Urinary bladder (tissue), 4 donors: ENCODE measurements at places on chromosomes 3 and 15. TPM values are rescaled to one million over a fixed set of nuclear protein-coding genes. Genes with fewer than 3 reads are reported as not detected.

Gene SKOR1
- 0.21 TPM for total RNA-seq

Gene GOLGA8G
- not detected for total RNA-seq

GRCh38 chr3:118476885-118477618, 557.6 kb downstream of the IGSF11 start:
- DNase-seq: no peak

DNA sequence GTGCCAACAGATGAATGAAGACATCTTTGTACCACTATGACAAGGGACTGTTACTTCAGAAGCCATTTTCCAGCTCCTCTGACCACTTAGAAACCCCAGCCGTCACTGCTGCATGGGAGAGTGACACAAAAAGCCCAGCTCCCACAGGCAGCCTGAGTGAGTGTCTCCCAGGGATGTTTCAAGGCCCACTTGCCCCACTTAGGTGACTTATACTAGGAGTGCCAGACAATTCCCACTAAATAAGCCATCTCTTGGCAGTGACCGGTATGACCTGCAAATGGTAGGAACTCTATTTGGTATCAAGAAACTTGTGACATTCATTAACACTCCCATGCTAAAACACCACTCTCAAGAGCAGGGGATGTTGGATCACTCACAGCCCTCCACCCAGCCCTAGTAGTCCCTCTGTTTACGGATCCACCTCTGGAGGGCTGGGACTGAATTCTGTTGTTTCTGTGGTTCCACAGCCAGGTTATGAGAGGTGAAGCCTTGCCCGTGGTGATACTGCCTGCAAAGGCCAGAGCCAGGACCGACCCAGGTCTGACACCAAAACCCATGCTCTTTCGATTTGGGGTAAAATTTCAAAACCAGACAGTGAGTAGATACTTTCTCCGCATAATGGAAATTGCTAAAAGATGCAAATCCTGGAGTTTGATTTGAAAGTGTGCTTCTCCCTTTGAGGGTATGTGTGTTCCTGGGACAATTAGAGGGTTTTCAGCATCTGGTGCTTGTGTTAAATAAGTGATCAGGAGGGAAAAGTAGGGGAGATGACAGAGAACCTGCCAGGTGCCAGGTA, 14.5 kb downstream of the RBP1 start:
- DNase-seq: no peak

GRCh38 chr15:67925182-67925581, 85.3 kb upstream of the RNU6-1 start:
- DNase-seq: no peak

DNA sequence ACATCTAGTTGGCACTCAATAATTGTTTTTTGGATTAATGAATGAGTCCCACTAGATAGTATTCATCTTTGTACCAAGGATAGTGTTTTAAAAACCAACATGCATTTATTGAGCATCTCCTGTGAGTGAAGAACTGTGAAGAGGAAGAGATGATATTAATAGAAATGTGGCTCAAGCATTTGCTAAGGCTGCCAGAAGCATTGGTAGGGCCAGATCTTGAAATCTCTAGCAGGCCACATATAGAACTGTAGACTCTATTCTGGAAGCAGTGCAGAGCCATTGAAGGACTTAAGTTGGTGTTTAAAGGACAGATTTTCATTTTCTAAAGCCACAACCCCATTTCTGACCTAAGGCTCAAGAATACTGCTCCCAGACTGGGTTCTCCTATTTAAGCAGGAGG, 99.0 kb downstream of the NEK11 start:
- no peak for DNase-seq

Gene IMPDH2
- total RNA-seq: 247 TPM

DNA sequence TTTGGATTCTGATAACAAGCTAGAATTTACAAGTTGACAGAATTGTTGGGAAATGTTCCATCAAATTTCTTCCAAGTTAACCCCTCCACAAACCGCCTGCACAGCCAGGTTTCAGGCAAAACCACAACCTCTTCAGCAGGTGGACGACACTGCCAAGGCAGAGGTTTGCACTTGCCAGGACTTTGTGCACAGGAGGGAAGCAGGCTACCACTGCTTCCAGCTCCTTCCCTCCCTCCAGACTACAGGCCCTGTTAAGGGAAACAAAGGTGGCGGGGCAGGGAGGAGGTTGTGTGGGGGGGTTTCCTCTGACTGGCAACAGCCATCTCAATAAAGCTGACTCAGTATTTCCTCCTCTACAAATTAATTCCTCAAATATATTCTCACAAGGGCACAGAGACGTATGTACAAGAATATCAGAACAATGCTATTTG, 42.2 kb downstream of the TBC1D2B start:
- no peak for DNase-seq

- no peak for DNase-seq
Observed at GRCh38 chr3:177357352-177358090, 160.2 kb upstream of the TBL1XR1 start.

Gene RBPMS2
- total RNA-seq: 4.0 TPM

DNA sequence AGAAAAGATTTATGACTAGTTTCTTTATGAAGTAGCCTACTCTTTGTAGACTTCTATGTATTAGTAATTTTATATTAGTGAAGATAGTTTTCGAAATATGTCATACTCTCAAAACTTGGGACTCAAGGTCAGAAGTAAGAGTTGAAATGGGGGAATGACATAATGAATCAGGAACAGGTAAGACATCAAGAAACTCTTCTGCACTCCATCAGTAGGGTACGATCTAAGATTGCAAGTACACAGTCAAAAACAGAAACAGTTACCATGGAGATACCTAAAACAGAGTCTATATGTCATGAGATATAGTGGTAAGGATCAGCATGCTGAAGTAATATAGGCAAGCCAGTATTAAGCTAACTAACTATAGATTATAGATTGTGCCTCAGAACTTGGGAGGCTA, 187.0 kb upstream of the MLF1 start:
- no peak for DNase-seq

Gene KLHL6
- 1.7 TPM for total RNA-seq

DNA sequence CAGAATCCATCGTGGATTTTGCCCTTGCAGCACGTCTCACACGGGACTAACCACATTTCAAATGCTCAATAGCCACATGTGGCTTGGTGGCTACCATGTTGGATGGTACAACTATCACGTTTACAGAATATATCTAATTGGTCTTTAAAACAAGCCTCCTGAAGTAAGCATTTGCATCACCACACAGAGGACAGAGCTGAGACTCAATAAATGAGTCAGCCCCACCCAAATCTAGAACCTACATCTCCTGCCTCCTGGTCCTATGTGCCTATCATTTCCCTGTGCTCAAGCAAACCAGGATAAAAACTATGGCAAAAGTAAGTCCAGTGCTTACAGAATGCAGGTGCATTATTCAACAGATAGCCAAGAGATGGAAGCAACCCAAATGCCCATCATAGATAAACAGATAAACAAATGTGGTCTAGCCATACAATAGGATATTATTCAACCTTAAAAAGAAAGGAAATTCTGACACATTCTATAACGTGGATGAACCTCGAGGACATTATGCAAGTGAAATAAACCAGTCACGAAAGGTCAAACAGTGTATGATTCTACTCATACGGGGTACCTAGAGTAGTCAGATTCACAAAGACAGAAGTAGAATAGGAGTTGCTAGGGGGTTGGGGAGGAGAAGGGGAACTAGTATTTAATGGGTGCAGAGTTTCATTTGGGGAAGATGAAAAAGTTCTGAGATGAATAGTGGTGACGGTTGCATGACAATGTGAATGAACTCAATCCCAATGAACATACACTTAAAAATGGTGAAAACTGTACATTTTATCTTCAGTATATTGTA, 43.9 kb downstream of the SRGAP3 start:
- no peak for DNase-seq

GRCh38 chr3:182632077-182632393, 161.3 kb upstream of the ATP11B start:
- DNase-seq: no peak

Gene FBXL2
- 15.1 TPM for total RNA-seq

DNA sequence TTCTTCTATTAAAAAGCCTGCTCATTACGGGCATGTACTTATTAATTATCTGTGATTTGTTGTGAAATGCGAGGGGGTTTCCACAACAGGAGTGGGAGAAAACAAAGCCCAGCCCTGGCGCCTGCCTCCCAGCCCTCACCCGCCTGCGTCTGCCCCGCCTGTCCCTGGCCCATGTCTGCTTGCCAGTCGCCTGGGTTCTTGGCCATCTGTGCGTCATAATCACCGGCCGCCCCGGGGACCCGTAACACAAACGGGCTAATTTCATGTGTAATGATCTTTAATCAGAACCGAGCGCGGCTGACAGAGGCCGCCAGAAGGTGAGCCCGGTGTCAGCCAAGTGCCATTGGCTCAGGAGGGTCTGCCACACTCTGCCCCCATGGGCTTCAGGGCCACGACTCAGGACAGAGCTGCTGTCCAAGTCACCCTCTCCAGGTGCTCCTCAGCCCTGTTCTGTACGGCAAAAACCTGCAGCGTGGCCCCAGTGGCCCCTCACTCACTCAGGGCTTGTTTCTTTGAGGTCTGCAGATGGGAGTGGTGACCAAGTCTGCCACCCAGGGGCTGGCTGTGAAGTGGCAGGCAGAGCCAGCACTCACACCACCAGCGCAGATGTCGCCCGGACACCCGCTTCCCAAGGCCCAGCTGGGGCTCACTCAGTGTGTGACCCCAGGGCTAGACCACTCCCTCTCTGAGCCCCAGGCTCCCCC, 28.8 kb upstream of the TMEM115 start:
- DNase-seq: no peak

DNA sequence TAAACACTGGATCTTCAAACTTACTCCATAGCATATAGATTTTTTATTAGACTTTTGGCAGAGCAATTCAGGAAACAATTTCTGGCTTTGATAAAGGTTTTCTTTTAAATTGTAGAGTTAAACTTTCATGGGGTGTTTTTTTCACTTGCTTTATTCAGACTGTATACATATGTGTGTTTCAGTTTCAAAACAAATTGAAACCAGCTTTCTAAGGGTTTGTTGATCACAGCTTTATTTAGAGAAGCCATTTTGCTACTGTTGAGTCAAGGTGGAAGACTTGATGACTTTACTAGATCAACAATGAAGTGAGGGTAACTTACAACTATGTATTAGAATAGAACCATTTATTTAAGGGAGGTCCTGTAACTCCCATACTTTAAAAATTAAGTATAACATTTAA, 6.2 kb downstream of the UBE2E1 start:
- DNase-seq: no peak

Gene ADGRG7
- total RNA-seq: 0.11 TPM

Gene PRSS50
- total RNA-seq: 0.26 TPM

GRCh38 chr3:81045246-81045645, 716.2 kb downstream of the GBE1 start:
- DNase-seq: no peak

Gene ITIH4
- total RNA-seq: 3.3 TPM

DNA sequence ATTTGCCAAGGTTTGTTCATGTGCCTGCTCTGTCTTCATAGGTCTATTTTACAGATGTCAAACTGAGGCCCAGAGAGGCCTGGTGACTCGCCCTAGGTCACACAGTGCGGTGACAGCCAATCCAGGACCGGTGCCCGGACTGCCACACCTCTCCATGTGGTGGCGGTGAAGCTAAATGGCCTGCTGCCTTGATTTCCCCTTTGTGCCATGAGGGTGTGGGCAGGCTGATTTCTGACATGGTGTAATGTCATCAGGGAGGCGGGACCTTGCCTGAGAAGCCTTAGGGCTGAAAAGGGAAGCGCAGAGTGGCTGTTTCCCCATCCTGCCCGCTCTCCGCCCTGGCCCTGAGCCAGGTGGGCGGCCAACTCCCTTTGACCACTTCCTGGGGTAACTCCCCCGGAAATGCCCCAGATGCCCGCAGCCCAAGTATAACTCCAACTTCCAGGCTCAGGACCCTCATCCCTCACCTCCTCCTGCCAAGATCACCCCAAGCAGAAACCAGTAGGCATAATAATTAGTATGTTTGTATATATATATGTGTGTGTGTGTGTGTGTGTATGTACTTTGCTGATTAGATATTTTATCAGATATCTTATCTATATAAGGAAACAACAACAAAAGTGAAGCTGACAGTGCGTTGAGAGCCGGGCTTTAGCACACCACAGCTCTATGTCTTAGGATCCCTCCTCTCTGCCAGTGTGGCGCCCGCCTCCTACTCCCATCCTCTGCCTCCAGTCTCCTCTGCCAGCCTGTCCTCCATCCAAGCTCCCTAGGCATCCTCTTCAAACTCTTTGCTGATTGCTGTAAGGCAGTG, 63.9 kb downstream of the IQSEC1 start:
- DNase-seq: no peak

GRCh38 chr3:175713268-175713667, 854.1 kb downstream of the NAALADL2 start:
- no peak for DNase-seq

DNA sequence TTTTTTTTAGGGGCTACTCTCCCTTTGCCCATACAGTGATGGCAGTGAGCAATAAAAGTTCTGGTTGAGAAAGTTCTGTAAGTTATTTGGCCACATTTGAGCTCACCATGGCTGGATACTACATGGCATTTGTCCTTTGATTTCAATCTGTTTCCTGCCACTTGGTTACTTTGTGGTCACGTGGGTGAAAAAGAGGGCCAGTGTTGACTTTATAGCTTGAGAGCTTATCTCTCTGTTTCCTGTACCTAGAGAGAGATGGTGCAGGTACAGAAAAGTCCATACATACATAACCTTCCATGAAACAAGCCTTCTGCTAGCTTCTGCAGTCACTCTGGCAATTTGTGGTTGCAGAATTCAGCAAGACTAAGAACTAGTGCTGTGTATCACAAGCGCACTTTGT, 23.4 kb upstream of the MECOM start:
- DNase-seq: no peak

DNA sequence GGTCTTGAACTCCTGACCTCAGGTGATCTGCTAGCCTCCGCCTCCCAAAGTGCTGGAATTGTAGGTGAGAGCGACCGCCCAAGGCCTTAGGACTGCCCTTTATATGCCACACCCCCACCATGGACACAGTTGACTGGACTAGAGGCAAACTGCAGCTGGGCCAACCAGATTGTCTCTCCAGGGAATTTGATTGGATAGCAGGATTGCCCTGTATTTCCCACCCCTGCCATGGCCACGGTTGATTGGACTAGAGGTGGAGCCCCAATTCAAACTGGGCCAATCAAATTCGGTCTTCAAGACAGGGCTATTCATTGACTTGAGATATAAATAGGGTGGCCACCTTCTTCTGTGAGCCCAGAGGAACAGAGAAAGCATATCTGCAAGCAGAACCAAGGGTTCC, 6.9 kb upstream of the CLPX start:
- DNase-seq: no peak

GRCh38 chr3:132318451-132318850, 1.2 kb downstream of the ACP3 start:
- DNase-seq: no peak

DNA sequence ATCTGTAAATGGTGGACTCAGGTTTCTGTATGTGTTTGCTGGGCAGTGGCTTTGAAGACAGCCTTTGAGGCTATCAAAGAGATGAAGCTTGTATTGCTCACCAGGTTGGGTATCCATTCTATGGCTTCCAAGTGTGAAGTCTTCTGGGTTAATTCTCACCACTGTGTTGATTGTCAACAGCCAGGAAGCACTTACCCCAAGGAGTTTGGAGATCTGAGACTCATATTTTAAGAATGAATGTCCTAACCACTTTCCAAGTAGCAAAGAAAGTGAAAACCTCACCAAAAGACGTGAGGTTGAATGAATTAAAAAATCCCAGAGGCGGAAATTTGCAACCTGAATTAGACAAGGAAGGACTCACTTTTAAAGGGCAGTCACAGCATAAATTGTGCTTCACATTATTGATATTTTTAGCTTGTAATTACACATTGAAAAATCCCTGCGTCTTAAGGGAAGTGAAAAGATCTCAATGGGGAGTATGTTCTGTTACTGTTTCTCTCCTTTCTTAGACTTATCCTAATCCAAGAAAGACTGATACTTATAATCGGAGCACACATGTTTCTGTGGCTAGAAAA, 304.0 kb upstream of the TPRG1 start:
- DNase-seq: no peak
